ENCODE measurements at places on chromosomes 7 and 10.

- no peak for DNase-seq
Observed at GRCh38 chr10:19772972-19773371, 43.3 kb upstream of the PLXDC2 start.

DNA sequence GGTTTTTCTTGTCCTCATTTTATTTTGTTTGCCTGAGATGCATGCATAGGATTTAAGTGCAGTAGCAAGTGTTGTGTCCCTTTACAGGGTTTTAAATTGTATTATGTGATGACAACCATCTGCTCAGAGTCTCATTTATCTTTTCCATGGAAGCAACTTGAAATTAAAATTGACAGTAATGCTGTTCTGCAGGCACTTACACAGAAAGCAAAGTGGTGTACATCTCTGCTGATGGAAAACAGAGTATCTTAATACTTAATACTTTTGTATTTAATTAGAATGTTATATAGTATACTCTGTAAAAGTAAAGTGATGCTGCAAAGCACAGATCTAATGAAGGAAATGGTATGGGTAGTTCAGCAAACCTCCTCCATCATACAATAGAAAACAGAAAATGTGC lies 482.9 kb downstream of the POM121L12 start:
- no peak for DNase-seq

- DNase-seq: no peak
Observed at GRCh38 chr10:131253931-131254858, 57.3 kb downstream of the TCERG1L start.

DNA sequence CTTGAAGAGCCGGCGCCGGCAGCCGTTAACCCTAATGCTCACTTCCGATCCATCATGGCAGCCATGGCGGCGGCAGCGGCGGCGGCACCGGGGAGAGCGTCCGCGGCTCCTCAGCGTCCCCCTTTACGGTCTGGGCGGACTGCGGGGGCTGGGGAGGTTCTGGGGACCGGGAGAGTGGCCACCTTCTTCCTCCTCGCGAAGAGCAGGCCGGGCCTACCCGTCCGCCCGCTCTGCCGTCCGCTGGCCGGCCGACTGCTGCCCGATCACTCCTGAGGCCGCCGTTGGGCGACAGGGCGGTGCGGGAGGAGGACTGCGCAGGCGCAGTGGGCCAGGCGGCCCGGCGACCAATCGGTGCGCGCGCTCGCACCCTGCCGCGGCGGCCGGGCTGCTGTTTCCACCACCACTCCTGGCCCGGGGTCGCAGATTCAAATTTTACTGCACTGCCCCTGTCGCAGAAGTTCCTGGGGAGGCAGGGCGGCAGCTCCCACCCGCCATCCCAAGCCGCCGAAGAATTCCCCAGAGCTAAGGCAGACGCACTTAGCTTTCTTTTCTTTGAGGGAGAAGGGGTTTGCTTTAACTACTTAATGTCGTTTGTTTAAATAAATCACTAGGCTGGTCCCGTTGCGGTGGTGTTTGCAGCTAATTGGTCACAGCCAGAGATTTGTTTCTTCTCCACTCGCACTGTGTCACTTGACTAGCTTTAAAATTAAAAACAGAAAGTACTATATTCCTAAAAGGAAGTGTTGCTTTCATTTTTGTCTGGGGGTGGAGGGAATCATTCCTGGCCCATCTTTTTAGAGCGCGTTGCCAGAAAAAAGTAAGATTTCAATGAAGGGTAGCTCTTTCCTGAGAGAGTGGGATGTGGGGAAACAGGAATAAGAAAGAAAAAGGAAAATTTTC lies at the start of gene KIF5B:
Gene KIF5B, minus strand, starts transcription at position 290 of the 900 bp plus-strand sequence. CDS start 452 bp downstream, outside the sequence.
- DNase-seq: peak; percentile 92

DNA sequence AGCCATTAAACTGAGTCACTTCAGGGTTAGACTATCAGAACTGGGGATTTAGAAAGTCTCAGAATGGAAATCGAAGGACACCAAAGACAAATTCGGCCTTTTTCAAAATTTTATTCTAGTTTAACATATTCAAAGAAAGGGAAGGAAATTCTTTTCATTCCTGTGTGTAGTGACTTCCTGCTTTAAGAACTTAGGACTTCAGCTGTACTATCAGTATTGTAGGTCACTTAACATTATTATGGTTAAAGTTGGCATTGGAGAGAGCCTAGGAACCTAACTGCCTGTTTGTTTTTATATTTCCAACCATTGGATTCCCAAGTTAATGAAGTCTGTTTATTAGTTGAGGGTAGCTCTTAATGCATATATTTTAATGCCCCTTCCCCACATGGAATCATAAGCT lies 63.7 kb downstream of the PTEN start:
- DNase-seq: no peak

DNA sequence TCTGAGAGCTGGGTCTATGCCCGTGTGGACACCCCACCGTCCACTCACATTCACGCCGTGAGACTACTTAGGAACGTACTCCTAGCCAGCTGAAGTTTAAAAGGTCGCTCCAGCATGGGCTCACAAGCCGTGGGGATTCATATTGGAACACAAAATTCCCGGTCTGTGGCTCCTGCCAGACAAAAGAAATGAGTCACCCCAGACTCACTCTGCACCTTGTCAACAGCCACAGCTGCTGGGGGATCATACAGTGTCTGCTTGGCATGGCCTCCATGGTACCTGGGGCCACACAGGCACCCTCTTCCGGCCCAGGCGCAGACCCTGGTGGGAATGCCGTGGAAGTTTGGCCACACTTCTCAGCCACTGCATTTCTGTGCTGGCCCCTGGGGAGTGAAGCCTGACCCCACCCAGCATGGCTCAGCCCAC lies 228.4 kb downstream of the DNAJB6 start:
- no peak for DNase-seq

GRCh38 chr10:103231047-103231551 lies 14.6 kb upstream of the RPEL1 start:
- no peak for DNase-seq

GRCh38 chr7:70415179-70415972 lies 716.6 kb upstream of the GALNT17 start:
- DNase-seq: no peak

DNA sequence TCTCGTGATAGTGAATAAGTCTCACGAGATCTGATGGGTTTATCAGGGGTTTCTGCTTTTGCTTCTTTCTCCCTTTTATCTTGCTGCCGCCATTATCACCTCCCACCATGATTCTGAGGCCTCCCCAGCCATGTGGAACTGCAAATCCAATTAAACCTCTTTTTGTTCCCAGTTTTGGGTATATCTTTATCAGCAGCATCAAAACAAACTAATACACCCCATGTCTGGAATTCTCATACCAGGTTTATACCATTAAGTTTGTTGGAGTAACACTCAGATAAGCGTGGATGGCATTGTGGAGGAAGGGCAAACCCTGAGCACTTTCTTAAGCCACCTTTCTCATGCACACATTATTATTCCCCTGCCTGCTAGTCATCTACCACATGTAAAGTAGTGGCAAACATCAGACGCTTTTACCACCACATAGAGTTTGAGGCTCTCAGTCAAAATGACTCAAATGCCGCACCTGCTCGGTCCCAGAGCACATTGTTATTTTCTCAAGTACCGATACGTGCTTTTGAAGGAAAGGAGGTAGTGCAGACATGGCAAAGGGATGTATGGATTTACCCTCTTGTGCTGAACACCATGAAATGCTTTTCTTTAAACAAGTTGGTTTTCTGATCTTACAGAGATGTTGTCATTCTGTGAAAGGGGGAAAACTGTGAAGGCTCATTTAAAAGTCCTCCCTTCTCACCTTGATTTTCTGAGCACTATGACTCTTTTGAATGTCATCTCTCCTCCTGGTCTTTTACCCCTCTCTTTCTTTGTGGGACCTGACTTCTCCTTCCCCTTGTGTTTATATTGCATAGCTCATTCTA lies 429.7 kb downstream of the EXOC4 start:
- DNase-seq: no peak

- DNase-seq: no peak
Observed at GRCh38 chr7:148813890-148814289, 70.2 kb downstream of the EZH2 start.

- no peak for DNase-seq
Observed at GRCh38 chr7:84800846-84801245, 386.0 kb downstream of the SEMA3D start.

DNA sequence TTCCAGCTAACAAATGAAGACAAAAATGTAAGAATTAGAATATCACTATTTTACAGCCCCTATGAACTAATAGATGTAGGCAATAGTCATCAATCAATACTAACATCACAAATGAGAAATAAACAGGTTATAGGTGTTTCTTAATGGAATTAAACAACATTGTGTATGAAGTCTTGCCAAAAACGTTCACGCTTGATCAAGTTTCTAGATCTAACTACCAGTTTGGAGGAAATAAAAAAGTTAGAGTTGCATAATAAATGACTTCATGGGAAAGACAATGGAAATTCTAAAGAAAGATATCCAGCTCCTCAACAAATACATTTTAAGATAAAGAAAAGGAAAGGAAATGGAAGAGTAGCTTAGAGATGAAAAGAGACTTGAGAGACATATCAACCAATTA lies 19.7 kb downstream of the TAC1 start:
- DNase-seq: no peak

DNA sequence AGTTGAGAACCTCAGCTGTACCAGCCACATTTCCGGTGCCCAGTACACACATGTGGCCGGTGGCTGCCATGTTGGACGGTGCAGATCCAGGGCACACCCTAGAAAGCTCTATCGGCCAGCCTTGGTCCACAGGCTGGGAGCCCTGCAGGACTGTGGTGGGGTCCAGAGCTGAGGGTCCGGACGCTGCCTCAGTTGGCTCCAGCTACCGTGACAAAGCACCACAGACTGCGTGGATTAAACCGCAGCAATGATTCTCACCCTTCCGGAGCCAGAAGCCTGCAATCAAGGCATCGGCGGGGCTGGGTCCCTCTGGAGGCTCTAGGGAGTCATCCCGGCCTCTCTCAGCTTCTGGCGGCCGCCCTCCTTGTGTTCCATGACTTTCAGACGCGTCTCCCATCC lies 50.1 kb downstream of the PDGFA start:
- DNase-seq: peak; percentile 16

DNA sequence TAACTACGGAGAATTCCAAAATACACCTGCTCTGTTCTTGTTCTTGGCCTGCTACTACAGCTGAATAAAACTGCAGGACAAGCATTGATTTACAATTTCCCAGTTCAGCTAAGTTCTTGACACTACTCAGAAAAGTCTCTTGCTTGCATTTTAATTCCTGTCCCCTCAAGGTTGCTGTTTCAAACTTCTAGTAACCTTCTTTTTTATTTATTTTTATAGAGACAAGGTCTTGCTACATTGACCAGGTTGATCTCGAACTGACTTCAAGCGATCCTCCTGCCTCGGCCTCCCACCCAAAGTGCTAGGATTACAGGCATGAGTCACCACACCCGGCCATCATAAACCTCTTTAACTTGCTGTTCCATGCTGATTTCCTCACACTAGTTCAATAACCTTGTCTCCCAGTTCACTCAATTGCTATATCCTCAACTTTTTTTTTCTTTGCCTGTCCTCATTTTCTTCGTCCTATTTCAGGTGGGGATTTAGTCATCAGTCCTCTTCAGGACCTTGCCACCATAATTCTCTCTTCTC lies 79.9 kb downstream of the ARHGAP21 start:
- DNase-seq: no peak

DNA sequence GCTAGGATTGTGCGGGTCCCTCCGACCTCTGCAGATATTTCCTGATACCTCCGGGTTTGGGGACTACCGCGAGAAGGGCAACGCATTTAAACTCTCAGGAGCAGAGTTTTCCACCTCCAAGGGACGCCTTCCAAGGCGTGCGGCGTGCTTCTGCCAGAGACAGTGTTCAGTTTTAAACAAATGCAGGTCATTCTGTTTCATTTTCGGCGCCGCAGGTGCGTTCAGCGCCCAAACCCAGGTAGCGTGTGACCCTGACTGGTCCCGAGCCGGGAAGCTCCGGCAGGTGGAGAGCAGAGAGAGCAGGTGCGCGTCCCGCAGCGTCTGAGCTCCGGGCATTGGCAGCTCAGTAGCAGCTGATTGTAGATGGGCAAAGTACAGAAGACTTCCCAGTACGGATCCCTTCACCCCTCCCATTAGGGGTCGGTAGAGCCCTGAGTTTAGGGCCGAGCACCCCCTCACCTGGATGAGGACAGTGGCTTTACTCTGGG lies 1.4 kb upstream of the CYP26A1 start:
- no peak for DNase-seq

GRCh38 chr7:141045126-141045841 lies 28.6 kb upstream of the TMEM178B start:
- DNase-seq: no peak

GRCh38 chr7:5541087-5541992 lies 117.7 kb upstream of the TNRC18 start:
- no peak for DNase-seq

DNA sequence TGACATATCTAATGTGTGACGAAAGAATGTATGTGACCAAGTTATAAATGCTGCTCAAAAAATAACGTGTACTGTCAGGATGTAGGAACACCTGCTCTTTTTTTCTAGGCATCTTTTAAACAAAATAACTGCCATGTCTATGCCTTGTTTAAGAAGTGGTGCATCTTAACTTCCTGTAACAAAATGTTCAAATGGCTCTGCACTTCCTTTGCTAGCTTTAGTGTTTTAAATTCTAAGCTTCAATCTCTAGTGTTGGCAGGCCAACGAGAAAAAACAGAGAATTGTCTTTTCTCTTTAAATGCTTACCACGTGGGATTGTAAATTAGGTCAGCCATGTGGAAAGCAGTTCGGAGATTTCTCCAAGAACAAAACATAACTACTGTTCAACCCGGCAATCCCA lies 14.6 kb upstream of the PDSS1 start:
- DNase-seq: no peak

GRCh38 chr10:60288256-60288655 lies 101.4 kb downstream of the ANK3 start:
- no peak for DNase-seq

- peak; percentile 42 for DNase-seq
Observed at GRCh38 chr7:36078816-36079360, 74.2 kb upstream of the EEPD1 start.

DNA sequence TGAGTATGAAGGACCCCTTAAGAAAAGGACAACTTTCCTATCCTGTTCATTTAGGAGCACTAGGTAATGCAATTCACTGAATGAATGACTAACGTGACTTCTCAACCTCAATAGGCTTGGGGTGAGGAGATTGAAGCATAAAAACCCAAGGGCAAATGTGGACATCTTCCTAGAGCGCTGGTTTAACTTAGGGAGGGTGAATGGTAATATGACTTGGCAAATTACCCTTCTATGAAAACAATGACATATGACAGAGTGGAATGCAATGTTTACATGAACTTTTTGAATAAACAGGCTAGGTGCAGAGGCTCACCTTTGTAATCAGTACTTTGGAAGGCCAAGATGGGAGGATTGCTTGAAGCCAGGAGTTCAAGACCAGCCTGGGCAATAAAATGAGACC lies 83.9 kb upstream of the ANK3 start:
- DNase-seq: no peak

GRCh38 chr7:101153969-101154692 lies at the start of gene AP1S1:
TSS of gene AP1S1 (plus strand) at chr7:101154476. CDS start at chr7:101154515, 39 bp downstream.
- DNase-seq: peak; percentile 95

GRCh38 chr7:84248267-84248666 lies 53.7 kb upstream of the SEMA3A start:
- no peak for DNase-seq

Measured in tibial artery (tissue), 4 donors.